ENCODE measurements at places on chromosomes 3 and 15.

- H3K4me3 ChIP-seq = no peak overlapping the region
- H3K27me3 ChIP-seq = no peaks in the 10 kb centered on the region
- peaks cover 1% of the 10 kb centered on the region for H3K36me3 ChIP-seq
- no peak for DNase-seq
Measured at GRCh38 chr3:107644631-107645030, 121.9 kb downstream of the BBX start.

DNA sequence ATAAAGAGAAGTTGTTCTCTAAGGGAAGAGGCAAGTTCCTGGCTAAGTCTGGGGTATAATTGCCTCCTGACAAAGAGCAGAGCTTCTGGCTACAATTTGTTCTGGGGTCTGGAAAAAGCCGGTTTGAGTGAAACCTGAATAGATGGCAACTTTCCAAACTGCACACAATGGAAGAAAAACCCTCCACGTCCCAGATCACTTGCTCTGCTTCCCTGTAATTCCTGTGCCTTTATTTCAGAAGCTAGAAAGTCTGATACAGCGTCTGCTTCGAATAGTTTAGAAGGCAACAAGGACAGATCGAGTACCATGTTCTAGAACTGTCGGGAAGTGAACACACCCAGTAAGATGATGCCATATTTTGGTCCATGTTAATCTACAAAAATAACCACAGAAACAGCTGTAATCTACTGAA lies 1.6 kb upstream of the WDR82 start:
- no peak overlapping the region for H3K4me3 ChIP-seq
- H3K27ac ChIP-seq = peak overlapping the region; percentile 99
- peak; percentile 82 for DNase-seq
- H3K4me1 ChIP-seq = peaks cover 11% of the 10 kb centered on the region
- no peaks in the 10 kb centered on the region for H3K27me3 ChIP-seq
- no peaks in the 10 kb centered on the region for H3K36me3 ChIP-seq

DNA sequence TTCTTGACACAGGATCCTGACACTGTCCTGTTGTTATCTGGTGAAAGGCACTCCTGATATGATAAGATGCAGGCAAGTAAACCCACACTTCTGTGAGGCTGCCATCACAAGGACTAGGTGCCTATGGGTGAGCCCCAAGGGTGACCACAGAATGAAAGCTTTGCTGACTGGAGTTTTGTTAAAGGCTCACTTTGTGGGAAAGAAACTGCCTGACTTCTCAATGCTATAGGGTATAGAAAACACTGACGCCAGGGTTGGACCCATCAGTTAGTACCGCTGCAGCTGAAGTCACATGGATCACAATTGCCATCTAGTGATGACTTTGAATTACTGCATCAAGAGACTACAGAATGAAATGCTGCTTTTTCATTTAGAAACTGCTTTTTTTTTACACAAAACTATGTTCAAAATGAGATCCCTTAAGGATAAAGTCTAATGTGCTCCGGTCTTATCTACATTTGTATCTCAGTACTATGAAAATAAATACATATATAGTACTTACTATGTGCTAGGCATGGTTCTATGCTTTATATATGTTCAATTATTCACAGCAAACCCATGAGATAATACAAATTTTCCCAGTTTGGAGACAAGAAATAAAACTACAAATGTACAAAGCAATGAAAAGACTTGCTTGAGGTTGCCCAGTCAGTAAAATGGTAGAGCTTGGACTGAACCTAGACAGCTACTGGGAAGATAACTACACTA lies 64.2 kb upstream of the CMSS1 start:
- peak; percentile 73 for DNase-seq
- H3K36me3 ChIP-seq = no peaks in the 10 kb centered on the region
- H3K27ac ChIP-seq = no peak overlapping the region

GRCh38 chr3:159775372-159775961 lies 213.2 kb upstream of the IL12A start:
- H3K27ac ChIP-seq = peak overlapping the region; percentile 27
- no peaks in the 10 kb centered on the region for H3K36me3 ChIP-seq
- peaks cover 17% of the 10 kb centered on the region for H3K4me1 ChIP-seq
- DNase-seq = no peak
- H3K4me3 ChIP-seq = no peak overlapping the region

- peak overlapping the region; percentile 48 for H3K27ac ChIP-seq
- H3K4me1 ChIP-seq = no peaks in the 10 kb centered on the region
- H3K4me3 ChIP-seq = no peak overlapping the region
Measured at GRCh38 chr3:138371070-138371965, 22.9 kb downstream of the MRAS start.

- peaks cover 3% of the 10 kb centered on the region for H3K4me1 ChIP-seq
- peaks cover 15% of the 10 kb centered on the region for H3K36me3 ChIP-seq
Measured at GRCh38 chr3:195693428-195694216, 27.2 kb upstream of the MUC20 start.

- no peak for DNase-seq
- H3K27me3 ChIP-seq = no peaks in the 10 kb centered on the region
- no peak overlapping the region for H3K4me3 ChIP-seq
- no peaks in the 10 kb centered on the region for H3K36me3 ChIP-seq
- H3K27ac ChIP-seq = no peak overlapping the region
Measured at GRCh38 chr3:180802837-180803236, 109.6 kb upstream of the FXR1 start.

- no peak overlapping the region for H3K27ac ChIP-seq
- DNase-seq = peak; percentile 78
- no peaks in the 10 kb centered on the region for H3K36me3 ChIP-seq
Measured at GRCh38 chr3:126097801-126098200, 13.9 kb upstream of the SLC41A3 start.

- DNase-seq = peak; percentile 38
- peaks cover 16% of the 10 kb centered on the region for H3K36me3 ChIP-seq
- H3K4me3 ChIP-seq = no peak overlapping the region
- H3K27me3 ChIP-seq = no peaks in the 10 kb centered on the region
Measured at GRCh38 chr3:4672725-4673275, 179.7 kb downstream of the ITPR1 start.

DNA sequence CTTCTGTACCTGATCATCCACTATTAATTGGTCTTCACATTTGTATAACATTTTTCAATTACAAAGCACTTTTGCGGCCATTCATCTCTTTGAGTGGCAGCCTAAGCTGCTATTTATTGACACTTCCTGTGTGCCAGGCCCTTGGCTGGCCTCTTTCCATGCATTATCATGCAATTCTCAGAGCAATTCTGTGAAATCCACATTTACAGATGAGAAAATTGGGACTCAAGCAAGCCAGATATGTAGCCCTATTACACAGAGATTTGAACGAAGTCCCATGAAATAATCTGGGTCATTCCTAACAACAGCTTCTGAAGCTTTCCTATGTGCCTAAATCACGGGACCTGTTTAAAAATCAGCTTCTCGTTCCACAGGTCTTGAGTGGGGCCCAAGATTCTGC lies 17.4 kb downstream of the SLC6A1 start:
- DNase-seq = no peak
- no peak overlapping the region for H3K27ac ChIP-seq
- peaks cover 11% of the 10 kb centered on the region for H3K27me3 ChIP-seq
- H3K36me3 ChIP-seq = no peaks in the 10 kb centered on the region
- no peaks in the 10 kb centered on the region for H3K4me1 ChIP-seq
- H3K4me3 ChIP-seq = no peak overlapping the region

GRCh38 chr3:141677701-141678100 lies 60.4 kb upstream of the RNF7 start:
- DNase-seq = no peak
- no peak overlapping the region for H3K27ac ChIP-seq
- H3K4me1 ChIP-seq = no peaks in the 10 kb centered on the region
- H3K27me3 ChIP-seq = no peaks in the 10 kb centered on the region
- no peak overlapping the region for H3K4me3 ChIP-seq

DNA sequence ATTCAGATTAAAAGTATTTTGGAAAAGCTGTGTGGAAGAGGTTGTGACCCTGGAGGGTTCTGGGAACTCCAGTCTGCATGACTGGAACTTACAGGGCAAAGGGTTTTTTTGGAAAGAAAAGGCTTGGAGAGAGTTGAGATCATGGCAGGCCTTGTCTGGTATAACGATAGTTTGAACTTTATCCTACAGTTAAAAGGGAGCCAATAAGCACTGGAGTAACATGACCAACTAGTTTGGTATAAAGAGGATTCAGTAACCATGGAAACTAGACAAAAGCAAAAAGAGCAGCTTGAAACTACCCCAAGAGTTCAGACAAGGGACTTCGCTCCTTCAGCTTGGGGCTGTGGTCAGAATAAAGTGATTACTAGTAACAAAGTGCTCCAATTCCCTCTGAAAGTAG lies 151.2 kb upstream of the TMCO5A start:
- H3K36me3 ChIP-seq = no peaks in the 10 kb centered on the region
- H3K27ac ChIP-seq = no peak overlapping the region

DNA sequence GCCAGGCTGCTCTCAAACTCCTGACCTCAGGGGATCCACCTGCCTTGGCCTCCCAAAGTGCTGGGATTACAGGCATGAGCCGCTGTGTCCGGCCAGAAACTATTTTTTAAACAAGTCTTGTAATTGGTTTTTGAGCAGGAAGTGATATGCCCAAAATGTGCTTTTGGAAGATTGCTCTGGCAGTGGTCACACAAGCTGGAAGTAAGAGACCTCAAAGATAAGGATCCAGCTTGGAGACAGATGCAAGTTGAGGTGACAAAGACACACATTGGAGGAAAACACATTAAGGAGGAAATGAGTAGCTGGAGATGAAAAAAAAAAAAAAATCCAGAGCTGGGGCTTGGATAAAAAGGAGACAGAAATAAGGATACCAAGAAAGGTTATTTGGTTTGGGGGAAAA lies 6.3 kb downstream of the TM4SF18 start:
- H3K36me3 ChIP-seq = no peaks in the 10 kb centered on the region
- no peaks in the 10 kb centered on the region for H3K27me3 ChIP-seq
- no peak overlapping the region for H3K4me3 ChIP-seq
- no peak overlapping the region for H3K27ac ChIP-seq
- no peaks in the 10 kb centered on the region for H3K4me1 ChIP-seq
- no peak for DNase-seq

- H3K4me1 ChIP-seq = no peaks in the 10 kb centered on the region
- no peak overlapping the region for H3K4me3 ChIP-seq
- H3K27ac ChIP-seq = peak overlapping the region; percentile 97
- no peak for DNase-seq
- peaks cover 20% of the 10 kb centered on the region for H3K36me3 ChIP-seq
Measured at GRCh38 chr3:128814060-128814459, 65.4 kb upstream of the ACAD9 start.

- no peak for DNase-seq
- H3K27me3 ChIP-seq = no peaks in the 10 kb centered on the region
- no peak overlapping the region for H3K4me3 ChIP-seq
Measured at GRCh38 chr15:84050076-84050475, 185.5 kb upstream of the GOLGA6L4 start.

GRCh38 chr3:31839144-31839917 lies 141.7 kb downstream of the OSBPL10 start:
- H3K27ac ChIP-seq = no peak overlapping the region
- no peak for DNase-seq
- H3K4me1 ChIP-seq = peaks cover 15% of the 10 kb centered on the region
- no peak overlapping the region for H3K4me3 ChIP-seq
- H3K27me3 ChIP-seq = no peaks in the 10 kb centered on the region

- no peak for DNase-seq
- H3K4me1 ChIP-seq = no peaks in the 10 kb centered on the region
- no peak overlapping the region for H3K27ac ChIP-seq
- H3K27me3 ChIP-seq = no peaks in the 10 kb centered on the region
Measured at GRCh38 chr3:38558864-38559263, 62.7 kb downstream of the EXOG start.

GRCh38 chr15:100332231-100332630 lies 9.5 kb downstream of the ADAMTS17 start:
- no peak for DNase-seq
- H3K27me3 ChIP-seq = no peaks in the 10 kb centered on the region
- no peak overlapping the region for H3K4me3 ChIP-seq
- no peaks in the 10 kb centered on the region for H3K36me3 ChIP-seq
- no peak overlapping the region for H3K27ac ChIP-seq

DNA sequence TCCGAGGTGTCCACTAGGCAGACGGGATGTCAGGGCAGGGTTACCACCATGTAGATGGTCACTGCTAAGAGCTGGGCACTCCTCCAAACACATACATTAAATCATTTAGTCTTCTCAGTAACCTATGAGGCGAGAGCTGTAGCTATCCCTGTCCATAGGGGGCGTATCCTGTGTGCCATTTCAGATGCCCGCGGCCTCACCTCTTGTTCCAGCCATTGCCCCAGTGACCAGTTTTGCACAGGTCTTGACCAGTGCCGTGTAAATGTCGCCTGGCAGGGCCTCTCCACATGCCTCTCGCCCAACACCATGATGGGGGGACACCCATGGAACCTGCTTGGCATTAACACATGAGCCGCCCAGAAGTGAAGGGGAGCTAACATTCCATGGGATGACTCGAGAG lies 20.8 kb upstream of the SRP14 start:
- no peaks in the 10 kb centered on the region for H3K36me3 ChIP-seq
- no peak overlapping the region for H3K4me3 ChIP-seq
- H3K4me1 ChIP-seq = peaks cover 2% of the 10 kb centered on the region
- no peaks in the 10 kb centered on the region for H3K27me3 ChIP-seq
- no peak for DNase-seq

GRCh38 chr3:128078322-128078721 lies 26.1 kb downstream of the SEC61A1 start:
- H3K36me3 ChIP-seq = peaks cover 14% of the 10 kb centered on the region
- DNase-seq = no peak
- H3K4me1 ChIP-seq = no peaks in the 10 kb centered on the region
- H3K27me3 ChIP-seq = peaks cover 3% of the 10 kb centered on the region
- no peak overlapping the region for H3K27ac ChIP-seq
- no peak overlapping the region for H3K4me3 ChIP-seq

DNA sequence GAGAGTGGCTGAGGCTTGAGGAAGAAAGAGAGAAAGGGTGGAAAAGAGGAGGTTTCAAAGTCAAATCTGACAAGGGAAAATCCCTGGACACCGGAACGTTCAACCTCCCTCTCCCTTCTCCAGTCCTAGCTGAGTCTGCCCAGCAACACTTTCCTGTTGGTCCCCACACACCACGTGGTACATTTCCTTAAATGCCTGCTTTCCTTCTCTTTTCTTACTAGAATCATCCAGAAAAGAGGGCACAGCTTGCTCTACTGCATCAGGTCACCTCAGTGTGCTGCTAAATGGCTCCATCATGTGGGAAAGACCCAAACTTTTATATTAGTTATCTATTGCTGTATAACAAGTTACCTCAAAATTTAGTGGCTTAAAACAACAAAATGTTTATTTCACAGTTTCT lies 181.2 kb downstream of the NECTIN3 start:
- no peaks in the 10 kb centered on the region for H3K36me3 ChIP-seq
- DNase-seq = peak; percentile 22
- H3K4me3 ChIP-seq = no peak overlapping the region
- no peaks in the 10 kb centered on the region for H3K4me1 ChIP-seq

DNA sequence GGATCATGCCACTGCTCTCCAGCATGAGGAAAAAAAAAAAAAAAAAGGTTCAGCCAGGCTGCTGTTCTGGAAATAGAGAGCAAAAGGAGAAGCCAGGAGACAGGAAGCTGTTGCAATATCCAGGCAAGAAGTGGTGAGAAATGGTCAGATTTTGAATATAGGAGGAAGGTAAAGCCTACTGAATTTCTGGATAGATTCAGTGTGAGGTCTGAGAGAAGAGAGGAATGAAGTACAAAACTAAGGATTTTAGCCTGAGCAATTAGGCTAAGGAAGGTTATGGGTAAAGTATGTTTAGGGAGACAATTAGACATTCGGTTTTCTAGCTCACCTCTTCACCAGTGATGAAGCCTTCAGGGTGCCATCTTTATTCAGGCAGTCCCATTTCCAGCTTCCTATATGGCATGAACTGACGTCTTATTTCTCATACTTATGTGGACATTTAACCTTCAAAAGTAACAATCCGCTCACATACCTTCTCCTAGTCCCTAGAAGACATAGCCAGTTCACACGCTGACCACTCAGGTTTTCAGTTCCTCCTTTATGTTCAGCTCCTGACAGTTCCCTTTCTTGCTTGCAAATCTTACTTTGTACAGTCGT lies 57.2 kb downstream of the KIF9 start:
- no peaks in the 10 kb centered on the region for H3K27me3 ChIP-seq
- no peak overlapping the region for H3K4me3 ChIP-seq
- H3K27ac ChIP-seq = no peak overlapping the region
